ENCODE measurements at places on chromosomes 12 and 14.
A peak's percentile ranks its signal among the peaks of the same experiment; 100 is the strongest.

GRCh38 chr12:111953455-111953854 lies 59.5 kb downstream of the TMEM116 start:
- no peak for DNase-seq

DNA sequence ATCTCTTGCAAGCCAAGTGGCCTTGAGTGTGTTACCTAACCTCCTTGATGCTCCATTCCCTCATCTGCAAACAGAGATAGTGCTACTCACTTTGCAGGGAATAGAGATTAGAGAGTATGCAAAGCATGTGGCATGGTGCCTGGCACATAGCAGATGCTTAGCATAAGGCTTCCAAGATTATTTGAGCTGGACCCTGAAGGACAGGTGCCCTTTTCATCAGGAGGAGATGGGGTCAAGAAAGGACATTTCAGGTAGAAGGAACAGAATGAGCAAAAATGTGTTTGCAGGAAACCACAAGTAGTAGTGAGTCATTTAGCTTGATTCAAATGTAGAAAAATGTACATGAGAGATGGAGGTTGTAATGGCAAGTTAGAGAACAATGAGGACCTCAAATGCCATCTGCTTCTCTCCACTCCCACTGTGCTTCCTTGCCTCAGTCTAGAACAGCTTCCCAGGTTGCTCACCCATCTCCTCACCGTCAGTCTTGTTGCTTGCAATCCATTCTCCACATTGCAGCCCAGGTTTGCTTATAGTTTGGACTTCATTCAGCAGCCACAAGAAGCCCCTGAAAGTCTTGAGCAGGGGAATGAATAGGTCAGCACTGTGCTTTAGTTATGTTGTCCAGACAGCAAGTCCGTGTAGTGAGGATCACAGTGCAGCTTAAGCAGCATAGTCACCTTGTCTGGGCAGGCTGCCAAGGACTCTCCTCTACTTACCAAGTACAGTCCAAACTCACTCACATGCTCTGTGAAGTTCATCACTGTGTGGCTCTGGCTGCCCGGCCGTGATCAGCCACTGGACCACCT lies 536.3 kb upstream of the CCDC196 start:
- DNase-seq = peak; percentile 82

DNA sequence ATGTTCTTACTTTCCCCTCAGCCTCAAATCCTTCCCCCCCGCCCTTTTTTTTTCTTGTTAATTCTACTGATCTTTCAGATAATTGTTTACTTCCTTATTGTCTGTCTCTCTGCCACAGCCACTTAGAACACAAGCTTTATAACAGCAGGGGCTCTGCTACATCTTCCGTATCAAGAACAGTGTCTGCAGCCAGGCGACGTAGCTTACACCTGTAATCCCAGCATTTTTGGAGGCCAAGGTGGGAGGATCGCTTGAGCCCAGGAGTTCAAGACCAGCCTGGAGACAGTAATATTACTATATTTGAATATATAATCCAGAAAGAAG lies 5.4 kb downstream of the SOS2 start:
- DNase-seq = no peak

GRCh38 chr12:59847127-59847526 lies 251.3 kb downstream of the SLC16A7 start:
- no peak for DNase-seq

DNA sequence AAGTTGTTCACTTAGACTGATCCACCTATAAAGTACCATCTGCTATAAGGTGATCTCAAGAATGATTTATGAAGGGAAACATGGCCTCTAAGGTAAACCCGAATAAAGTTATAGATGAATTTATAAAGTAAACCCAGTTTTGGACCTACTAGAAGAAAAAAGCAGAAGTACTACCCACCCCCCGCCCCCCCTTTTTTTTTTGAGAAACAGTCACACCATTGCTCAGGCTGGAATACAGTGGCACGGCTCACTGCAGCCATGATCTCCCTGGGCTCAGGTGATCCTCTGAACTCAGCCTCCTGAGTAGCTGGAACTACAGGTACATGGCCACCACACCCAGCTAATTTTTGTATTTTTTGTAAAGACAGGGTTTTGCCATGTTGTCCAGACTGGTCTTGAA lies 3.9 kb downstream of the ENTPD5 start:
- no peak for DNase-seq

Data from stomach (tissue), 19 donors.